ENCODE measurements at places on chromosomes 11 and 22.

- no peak for DNase-seq
Observed at GRCh38 chr22:33221568-33221967, 163.4 kb upstream of the SYN3 start.

GRCh38 chr22:47837703-47838102 lies 1075.3 kb downstream of the TBC1D22A start:
- DNase-seq = peak; percentile 21

- no peak for DNase-seq
Observed at GRCh38 chr11:47617417-47617809, 23.2 kb upstream of the C1QTNF4 start.

GRCh38 chr11:85164743-85165142 lies 462.4 kb downstream of the DLG2 start:
- no peak for DNase-seq

DNA sequence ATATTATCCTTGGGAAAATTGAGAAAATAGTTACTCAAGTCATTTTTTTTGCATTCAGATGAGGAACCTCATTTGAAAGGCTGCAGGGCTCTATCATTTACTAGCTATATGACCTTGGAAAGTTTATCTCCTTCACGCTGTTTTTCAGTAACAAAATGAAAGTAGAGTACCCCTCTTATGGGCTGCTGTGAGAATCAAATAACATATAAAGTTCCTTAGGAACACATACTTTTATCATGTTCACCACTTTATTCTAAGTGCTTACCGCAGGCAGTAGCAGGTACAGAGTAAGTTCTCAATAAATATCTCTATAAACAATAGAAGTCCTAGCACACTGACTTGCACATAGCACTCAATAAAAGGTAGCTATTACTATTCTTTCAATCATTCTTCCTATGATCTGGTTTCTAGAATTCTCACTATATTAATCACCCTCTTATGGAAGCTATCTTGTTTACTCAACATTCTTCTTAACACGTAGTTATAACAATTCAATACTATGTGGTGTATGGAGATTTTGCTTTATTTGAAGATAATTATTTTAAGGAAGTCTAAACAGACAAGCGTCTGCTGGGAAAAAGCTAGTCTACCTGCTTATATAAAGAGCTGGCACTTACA lies 1.9 kb downstream of the C11orf71 start:
- DNase-seq = no peak

- DNase-seq = no peak
Observed at GRCh38 chr11:83852775-83853442, 566.7 kb upstream of the CCDC90B start.

GRCh38 chr11:119709638-119710346 lies 19.2 kb downstream of the NECTIN1 start:
- DNase-seq = peak; percentile 90

DNA sequence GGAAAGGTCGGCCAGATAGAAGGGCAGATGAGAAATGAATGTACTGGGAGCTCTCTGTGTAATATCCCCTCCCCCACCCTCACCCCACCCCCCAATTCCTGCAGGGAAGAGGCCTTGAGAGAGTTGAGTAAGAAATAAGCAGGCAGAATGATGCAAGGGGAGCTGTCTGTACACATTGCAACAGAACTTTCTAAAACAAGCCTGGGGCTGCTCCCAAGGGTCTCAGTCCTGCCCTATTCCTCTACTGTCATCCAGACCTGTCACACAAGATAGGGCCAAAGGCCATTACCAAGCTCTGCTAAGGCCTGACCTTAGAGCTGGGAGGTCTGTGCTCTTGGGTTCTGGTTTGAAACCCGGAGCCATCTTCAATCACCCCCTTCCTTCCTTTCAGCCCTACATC lies 5.7 kb upstream of the DGAT2 start:
- DNase-seq = no peak

- peak; percentile 98 for DNase-seq
Observed at GRCh38 chr11:93513772-93514171, 29.4 kb downstream of the SMCO4 start.

- DNase-seq = no peak
Observed at GRCh38 chr11:61610905-61611304, 30.0 kb upstream of the SYT7 start.

- peak; percentile 43 for DNase-seq
Observed at GRCh38 chr11:124070915-124071622, 29.9 kb upstream of the OR10G7 start.
